ENCODE measurements at places on chromosomes 13 and 19.

GRCh38 chr19:55635334-55635717, 5.5 kb upstream of the ZNF580 start:
- no peak for DNase-seq

- DNase-seq = no peak
These were observed 112.4 kb downstream of the ZNF429 start for GRCh38 chr19:21617740-21618339.

DNA sequence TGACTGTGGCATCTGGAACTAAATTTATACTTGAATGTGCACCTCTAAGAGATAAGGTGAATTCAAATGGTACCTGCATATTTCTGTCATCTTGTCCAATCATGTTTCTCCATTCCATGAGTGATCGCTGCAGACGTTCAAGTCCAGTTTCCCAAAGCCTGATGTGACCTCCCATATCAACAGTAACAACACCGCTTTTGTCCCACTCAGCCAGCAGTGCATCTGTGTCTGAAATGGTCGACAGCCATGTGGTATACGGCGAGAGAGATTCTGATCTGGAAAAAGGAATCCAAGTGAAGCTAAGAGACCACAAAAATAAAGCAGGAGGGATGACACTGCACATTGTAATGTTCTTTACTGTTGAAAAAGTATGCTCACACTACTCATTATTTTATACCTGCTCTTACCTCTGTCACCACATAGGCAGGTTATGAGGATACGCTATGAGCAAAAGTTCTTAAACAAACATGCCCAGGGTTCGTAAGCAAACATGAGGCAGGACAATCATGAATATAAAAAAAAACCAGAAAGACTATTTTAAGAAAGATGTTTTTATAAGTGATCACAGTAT, 213.6 kb downstream of the RGCC start:
- no peak for DNase-seq

DNA sequence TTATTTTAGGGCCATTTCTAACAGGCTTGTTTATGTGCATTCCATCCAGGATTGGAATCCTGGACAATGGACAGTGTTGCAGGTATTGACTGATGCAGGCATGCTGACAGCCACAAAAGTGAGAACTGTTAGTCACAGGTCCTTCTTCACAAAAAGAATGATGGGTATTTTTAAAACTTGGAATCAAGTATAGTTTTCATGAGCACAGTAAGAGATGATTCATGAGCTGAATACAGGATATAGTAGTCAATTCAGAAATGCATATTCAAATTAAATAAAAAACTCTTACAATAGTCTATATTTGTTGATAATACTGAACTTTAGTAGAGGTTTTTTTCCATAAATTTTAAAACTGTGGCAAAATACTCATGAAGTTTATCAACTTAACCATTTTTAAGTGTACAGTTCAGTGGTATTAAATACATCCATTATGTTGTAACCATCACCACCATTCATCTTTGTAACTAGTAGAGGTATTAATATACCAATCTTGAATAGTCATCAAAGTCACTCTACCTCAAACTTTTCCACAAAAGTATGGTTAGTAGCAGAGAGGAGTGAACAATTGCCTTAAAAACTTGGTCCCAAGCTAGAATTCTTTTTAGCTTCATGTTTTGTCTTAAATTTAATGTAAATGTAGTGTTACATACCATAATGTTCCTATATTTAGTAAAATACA, 79.5 kb downstream of the KCNRG start:
- no peak for DNase-seq

DNA sequence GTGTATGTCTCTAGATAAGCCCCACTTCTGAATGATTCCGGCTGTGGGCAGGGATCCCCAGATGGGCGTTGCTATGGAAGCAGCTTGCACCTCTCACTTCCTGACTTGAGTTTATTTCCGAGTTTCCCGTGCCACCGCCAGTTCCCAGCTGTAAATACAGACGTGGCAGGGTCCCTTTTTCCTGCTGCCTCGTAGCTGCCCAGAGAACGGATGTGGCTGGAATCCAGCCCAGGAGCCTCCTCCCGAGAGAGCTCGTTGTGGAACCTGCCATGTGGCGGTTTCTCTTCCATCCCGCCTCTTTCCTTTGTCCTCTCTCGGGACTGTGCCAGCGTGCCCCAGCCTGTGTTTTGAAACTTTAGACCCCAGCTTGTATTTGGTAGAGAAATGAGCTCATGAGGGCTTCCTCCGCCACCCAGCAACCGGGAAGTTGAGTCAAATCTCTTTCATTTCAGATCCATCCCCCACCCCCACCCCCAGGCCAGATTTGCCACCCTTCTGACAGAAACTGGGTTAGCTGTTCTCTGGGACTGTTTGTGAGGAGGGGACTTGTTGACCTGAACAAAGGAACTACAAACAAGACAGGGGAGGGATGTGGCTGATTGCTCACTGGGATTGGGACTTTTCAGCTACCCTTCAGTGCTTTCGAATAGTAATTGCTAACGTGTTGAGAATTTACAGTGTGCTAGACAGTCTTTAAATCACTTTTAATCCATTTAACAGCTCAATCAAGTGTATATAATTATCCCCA, 96.6 kb downstream of the SIPA1L3 start:
- DNase-seq = no peak

DNA sequence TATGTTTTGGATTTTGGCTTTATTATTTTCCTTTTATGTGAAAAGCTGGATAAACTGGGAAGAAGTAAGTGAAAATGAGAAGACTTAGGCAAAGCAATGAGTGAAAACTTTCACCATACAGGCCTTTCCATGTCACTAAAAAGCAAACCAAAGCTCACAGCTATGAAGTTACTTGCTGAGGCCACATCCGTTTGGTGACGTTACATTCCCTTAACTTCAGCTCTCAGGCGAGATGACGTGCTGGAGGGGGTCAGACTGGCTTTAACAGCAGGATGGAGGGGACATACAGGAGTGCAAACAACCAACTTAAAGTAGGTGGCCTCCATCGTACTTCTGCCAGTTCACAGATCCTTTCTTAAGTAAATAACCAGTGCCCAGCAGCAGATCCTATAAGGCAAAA, 522.3 kb downstream of the MYO16 start:
- no peak for DNase-seq

DNA sequence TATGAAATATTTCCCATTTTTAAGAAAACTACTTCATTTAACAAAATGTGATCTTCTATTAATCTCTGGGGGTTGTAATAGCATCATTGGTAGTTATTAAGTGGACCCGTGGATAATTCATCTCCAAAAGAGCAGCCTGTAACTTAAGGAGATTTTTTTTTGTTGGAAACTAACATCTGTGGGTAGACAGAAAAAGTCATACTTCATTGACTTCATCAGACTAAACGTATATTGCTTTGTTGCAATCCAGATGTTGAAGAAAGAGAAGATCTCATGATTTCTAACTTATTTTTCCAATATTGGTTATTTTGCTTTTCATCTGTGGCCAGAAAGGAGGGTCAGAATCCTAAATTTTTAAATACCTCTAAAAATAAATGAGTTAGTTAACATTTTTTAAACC, 296.5 kb upstream of the MIR17HG start:
- no peak for DNase-seq

- DNase-seq = no peak
These were observed 506.7 kb upstream of the NBEA start for GRCh38 chr13:34435338-34435737.

GRCh38 chr13:21606796-21607195, 2.8 kb upstream of the MICU2 start:
- DNase-seq = no peak

DNA sequence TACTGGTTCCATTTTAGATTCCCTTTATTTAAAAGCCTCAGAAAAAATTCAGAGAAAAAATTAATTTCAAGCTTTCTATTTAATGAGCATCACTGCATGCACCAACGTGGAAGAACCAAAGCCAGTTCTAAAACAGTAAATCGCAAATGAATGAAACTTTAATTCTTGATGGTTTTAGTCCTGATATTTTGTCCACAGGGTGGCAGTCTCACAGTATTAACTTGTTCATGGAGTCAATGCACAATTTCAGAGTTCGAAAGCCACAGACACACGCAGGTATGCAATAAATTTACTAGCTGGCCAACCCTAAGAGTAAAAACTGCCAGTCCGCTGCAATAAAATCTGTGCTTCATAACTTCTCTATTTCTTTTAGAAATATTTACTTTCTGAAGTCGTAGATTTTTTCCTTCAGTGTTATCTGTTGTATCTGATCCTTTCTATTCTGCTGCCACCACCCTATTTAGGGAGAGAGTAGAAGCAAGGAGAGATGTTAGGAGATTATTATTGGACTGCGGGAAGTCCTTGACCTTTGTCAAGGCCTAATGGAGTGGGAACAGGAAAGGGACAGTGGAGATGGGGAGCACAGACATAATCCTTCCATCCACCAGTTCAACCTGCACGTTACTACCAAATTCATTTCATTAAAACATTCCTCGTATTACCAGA, 7.0 kb upstream of the WBP4 start:
- DNase-seq = no peak

DNA sequence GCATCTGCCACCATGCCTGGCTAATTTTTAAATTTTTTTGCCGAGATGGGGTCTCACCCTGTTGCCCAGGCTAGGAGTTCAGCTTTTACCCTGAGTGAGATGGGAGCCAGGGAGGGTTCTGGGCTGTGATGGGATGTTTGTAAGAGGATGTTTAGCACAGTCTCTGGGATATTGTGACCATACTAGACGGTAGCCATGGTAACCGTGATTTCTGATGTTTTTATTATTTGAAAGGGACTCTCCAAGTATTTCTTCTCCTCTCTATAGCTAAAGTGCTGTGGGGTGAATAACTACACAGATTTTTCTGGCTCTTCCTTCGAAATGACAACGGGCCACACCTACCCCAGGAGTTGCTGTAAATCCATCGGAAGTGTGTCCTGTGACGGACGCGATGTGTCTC, 10.4 kb downstream of the TSPAN16 start:
- no peak for DNase-seq

GRCh38 chr13:93698016-93698613, 471.5 kb downstream of the GPC6 start:
- DNase-seq = no peak

DNA sequence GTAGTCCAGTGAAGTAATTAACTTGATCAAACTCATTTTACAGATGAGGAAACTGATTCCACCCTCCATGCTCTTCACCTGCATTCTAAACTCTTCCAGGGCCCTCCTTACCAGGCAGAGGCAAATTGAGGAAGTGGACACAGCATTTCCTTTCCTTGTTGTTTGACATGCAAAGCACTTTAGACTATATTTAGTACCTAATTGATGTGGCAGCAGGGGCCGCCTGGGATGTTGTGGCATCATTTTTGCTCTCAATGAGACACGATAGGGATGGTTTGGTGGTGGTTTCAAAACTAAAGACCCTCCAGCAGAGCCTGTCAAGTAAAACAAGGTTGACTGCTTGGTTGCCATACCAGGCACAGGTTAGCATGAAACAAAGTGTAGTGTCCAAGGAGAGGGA, 7.9 kb downstream of the SIPA1L3 start:
- DNase-seq = no peak

DNA sequence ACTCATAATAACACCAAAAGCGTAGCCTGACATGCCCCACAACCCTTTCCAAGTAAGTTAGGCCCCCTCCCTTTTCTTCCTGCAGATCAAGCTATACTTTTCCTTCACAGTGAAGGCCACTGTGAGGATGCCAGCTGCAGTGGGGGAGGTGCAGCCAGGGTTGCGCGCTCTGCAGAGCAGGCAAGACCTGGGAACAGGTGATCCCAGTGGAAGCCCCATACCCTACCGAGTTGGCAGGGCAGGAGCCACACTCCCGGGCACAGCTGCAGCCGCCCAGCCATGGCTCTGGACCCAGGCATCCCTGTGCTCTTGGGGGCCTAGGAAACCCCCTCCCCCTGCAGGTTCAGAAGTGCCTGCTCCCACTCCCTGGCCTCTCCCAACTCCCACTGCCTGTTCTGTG, 18.7 kb downstream of the MTMR6 start:
- no peak for DNase-seq

DNA sequence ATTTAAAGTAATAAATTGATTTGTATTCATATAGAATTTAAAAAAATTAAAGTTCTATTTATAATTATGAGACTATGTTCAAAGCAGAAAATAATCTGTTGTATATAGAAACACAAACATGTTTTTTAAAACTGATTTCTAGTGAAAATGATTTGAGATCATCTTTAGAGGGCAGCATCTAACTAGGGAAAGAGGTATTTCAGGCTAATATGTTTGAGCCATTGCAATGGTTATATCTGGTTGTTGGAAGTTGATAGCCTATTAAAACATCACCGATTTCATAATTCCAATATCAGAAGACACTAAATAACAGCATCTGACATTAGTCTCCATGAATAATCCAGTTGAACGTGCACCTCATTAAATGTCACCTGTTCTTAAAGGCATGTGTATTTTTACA, 79.8 kb upstream of the SLITRK6 start:
- no peak for DNase-seq

- no peak for DNase-seq
These were observed 14.6 kb upstream of the DNMT1 start for GRCh38 chr19:10209315-10209714.

DNA sequence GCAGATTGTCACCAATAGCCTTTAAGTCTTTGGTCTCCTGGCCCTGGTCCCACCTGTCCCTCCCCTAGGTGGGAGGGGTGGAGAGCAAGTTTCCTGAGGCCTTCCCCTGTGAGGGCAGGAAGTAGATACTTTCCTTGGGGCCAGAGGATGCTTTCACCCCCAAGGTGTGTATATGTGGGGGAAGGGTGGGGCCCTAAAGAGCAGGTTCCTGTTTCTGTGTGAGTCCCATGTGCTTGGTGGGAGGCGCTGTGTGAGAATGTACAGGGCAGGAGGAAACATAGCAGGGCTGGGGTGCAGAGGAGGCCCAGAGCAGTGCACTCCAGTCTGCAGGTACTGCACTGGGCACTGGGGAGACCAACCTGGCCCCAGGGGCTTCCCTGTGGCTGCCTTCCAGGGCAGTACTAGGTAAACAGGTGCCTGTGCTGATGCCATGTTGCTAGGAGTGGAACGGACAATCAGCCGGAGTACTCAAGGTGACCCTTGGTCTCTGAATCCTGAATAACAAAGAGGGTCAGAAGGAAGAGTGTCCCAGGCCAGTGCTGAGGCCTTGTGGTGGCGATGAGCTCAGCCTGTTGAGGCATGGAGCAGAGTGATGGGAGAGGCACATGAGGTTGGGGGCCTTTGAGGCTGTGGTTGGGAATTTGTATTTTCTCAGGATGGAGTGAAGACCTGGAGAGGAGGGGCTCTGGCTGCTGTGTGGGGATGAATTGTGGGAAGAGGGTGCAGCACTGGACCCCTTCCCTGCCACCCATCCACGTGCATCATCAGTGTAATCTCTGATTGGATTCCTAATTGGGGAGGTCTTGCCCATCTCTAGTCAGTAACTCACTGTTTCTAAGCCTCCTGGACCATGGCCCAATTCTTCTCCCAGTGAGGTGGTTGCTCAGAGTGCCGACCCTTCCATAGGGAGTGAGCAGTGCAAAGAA, 5.1 kb downstream of the EGLN2 start:
- no peak for DNase-seq

- no peak for DNase-seq
These were observed 53.2 kb downstream of the EPS15L1 start for GRCh38 chr19:16418597-16418962.

DNA sequence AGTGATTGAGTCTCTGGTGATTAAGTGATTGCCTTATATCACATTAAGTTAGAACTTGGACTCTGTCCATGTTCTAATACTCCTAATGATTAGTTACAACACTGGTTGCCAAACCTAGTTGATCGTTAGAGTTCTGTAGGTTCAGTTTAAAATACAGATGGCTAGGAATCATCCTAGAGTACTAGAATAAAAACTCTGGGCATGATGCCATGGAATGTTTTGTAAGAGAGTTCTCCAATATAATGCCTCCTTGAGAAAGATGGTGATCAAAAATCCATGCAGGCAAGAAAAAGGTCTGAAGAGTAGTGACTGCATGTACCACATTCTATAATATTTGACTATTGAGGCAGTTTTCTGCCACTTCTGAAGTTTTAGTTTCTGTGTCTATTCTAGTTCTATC, 176.3 kb downstream of the GPC5 start:
- no peak for DNase-seq

GRCh38 chr19:32828643-32829344, 40.8 kb downstream of the SLC7A9 start:
- DNase-seq = no peak

Data from vagina (tissue), 2 donors.